ENCODE measurements at places on chromosomes 12 and 14.

GRCh38 chr12:25755971-25756260 lies 202.6 kb upstream of the RASSF8 start:
- DNase-seq, result peak; percentile 52

DNA sequence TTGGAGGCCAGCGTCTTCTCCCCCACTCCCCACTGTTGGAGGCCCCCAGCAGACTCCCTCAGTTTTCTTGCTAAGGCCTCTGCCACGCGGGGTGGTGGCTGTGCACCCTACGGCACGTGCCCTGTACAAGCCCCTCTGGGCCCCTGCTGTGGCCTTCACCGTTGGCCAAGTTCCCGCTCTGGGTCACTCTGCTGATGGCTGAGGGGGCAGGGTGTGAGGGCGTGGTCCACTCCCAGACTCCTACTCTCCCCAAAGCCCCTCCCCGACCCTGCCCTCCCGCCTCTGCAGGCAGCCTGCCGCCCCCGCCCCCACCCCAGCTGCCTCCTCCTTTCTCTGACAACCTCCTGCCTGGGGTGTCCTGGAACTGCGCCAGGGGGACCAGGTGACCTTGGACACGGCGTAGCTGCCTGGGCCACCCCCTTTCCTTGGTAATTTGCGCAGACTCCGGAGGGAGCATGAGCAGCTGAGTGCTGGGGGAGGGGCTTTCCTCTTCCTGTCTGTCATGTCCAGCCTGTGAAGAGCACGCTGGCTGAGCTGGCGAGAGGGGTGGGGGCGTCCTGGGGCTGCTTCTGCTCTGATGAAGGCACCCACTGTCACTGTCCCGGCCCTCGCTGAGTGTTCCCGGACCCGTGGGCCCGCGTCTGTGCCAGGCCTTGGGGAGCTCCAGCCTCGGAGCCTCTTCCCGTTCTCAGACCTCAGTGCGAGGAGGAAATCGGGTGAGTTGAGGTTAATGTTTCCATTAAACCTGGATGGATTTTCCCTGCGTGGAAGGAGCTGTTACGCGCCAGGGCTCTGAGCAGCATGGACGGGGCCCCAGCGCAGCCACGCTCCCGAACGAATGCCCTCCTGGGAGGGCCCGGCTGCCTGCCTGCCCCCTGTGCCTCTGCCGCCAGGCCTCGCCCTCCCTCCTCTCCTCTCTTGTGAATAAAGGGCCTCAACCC lies 85.0 kb downstream of the KIF26A start:
- DNase-seq, result no peak

GRCh38 chr12:71469258-71469750 lies 29.7 kb downstream of the LGR5 start:
- DNase-seq, result peak; percentile 48

DNA sequence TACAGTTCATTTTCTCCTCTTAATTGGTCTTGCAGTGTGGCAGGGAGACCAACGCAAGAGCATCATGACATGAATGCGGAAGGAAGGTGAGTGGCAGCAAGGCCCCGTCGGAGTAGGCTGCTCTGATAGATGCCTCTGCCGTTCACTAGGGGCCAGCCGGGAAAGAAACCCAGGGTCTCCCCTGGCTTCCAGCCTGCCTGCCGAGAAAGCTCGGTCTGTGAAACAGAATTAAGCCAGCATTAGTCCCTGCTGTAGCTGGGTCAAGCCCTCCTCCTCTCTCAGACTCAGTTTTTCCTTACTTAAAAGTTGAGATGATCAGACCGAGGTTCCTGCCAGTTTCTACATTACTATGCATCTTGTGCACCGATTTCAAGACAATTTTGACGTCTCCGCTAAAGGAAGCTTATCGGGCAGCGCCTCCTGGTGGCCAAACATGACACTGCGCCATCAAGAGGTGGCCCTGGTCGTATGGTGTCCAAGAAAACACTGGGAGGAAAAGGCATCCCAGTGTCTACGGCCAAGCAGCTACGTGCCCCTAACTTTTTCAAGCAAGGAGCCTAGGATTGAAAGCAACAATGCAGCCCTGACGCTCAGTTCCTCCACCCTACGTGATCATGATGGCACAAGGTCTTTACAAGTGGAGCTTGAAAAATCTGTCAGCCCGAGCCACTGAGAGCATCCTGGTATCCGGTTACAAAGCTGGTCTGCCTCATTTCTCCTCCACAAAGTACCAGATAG lies 131.6 kb downstream of the KSR2 start:
- DNase-seq, result peak; percentile 79

- no peak for DNase-seq
These were observed 5.9 kb upstream of the ORAI1 start for GRCh38 chr12:121620333-121620891.
